B cell (primary cell): ENCODE measurements at places on chromosomes 12 and 14.
A peak's percentile ranks its signal among the peaks of the same experiment; 100 is the strongest.

DNA sequence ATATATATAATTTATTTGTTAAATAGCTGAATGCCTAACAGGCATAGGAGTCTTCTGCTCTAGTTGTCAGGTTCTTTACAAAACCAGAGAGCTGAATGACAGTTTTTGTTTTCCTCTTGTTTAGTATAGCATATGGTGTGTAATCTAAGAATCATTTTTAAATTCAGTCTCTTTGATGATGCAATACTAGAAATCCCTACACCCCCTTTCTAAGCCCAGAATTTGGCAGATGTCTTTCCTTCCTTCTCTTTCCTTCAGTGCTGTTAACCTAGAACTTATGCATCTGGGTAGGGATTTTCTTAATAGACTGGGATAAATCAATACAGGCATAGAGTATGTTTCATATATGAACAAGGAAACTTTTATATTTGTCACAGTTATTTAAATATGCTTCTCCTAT, 198.1 kb downstream of the KCNH5 start:
- DNase-seq = no peak
- no peak overlapping the region for H3K27ac ChIP-seq
- H3K27me3 ChIP-seq = no peaks in the 10 kb centered on the region
- H3K4me3 ChIP-seq = no peak overlapping the region
- no peaks in the 10 kb centered on the region for H3K36me3 ChIP-seq

- H3K27me3 ChIP-seq = no peaks in the 10 kb centered on the region
- H3K4me1 ChIP-seq = no peaks in the 10 kb centered on the region
- no peaks in the 10 kb centered on the region for H3K36me3 ChIP-seq
- H3K27ac ChIP-seq = no peak overlapping the region
- no peak overlapping the region for H3K4me3 ChIP-seq
- no peak for DNase-seq
Measured at GRCh38 chr12:25884024-25884919, 74.2 kb upstream of the RASSF8 start.

DNA sequence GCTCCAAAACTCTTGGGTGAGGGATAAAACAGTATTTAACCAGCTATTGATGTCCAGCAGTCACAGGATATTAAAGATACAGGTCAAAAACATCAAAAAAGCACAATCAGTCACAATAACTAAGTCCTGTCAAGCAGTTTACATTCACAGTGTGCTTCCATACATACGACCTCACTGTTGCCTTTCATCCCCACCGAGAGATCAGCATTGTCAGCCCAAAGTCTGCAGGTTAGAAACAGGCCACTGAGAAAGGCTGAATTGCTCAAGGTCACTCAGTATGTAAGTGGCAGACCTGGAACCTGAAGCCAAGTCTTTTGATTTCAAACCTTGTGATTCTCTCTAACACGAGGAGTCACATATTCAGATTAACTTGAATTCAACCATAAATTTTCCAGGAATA, 124.9 kb downstream of the GXYLT1 start:
- no peak for DNase-seq
- H3K36me3 ChIP-seq = no peaks in the 10 kb centered on the region
- H3K27ac ChIP-seq = no peak overlapping the region
- H3K4me3 ChIP-seq = no peak overlapping the region
- H3K27me3 ChIP-seq = peaks cover 10% of the 10 kb centered on the region

GRCh38 chr14:94483071-94483451, 7.1 kb upstream of the SERPINA9 start:
- peaks cover 14% of the 10 kb centered on the region for H3K27me3 ChIP-seq
- peak; percentile 54 for DNase-seq
- no peaks in the 10 kb centered on the region for H3K36me3 ChIP-seq

DNA sequence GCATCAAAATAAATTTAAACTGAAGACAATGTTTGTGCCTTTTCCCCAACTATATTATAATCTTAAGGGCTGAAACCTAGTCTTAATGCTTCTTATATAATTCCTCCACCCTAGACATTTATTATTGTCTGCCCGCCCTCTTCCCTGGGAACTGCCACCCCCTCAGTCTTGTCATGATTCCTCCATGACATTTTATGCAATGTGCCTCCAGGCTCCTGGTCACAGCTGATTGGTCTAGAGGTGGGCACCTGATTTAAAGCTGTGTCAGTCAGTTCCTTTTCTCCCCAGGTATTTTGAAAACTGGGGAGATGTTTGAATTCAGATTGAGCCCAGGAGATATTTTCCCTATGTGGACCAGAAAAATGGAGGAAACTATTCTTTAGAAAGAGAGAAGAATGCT, 401.4 kb downstream of the PCNX1 start:
- no peak overlapping the region for H3K4me3 ChIP-seq
- H3K27ac ChIP-seq = no peak overlapping the region
- no peak for DNase-seq
- no peaks in the 10 kb centered on the region for H3K36me3 ChIP-seq
- H3K27me3 ChIP-seq = peaks cover 6% of the 10 kb centered on the region

- no peak overlapping the region for H3K4me3 ChIP-seq
- H3K27me3 ChIP-seq = no peaks in the 10 kb centered on the region
- DNase-seq = no peak
- no peaks in the 10 kb centered on the region for H3K36me3 ChIP-seq
Measured at GRCh38 chr12:70082997-70083676, 160.1 kb upstream of the CNOT2 start.
